ENCODE measurements at places on chromosomes 7 and 10. TPM values are rescaled to one million over a fixed set of nuclear protein-coding genes. Genes with fewer than 3 reads are reported as not detected.

Gene TRIM50
- total RNA-seq = not detected

Gene KCNMA1
- total RNA-seq = 38.6 TPM

Gene SFTPA1
- not detected for total RNA-seq

Gene CALML5
- total RNA-seq = not detected

Gene MEIG1
- total RNA-seq = 0.99 TPM

Gene LIPF
- not detected for total RNA-seq

Gene SFR1
- 16.7 TPM for total RNA-seq

Gene GNAT3
- total RNA-seq = not detected

Gene PRSS2
- not detected for total RNA-seq

Gene WNT8B
- total RNA-seq = not detected

Gene PGAM1
- total RNA-seq = 610 TPM

Gene GTF2IRD1
- 7.7 TPM for total RNA-seq

Gene FANK1
- total RNA-seq = 3.1 TPM

Gene GJD4
- not detected for total RNA-seq

Gene AGR3
- not detected for total RNA-seq

Gene NAT16
- 0.17 TPM for total RNA-seq

Gene EXOSC1
- 58.8 TPM for total RNA-seq

Gene ZNF735
- total RNA-seq = not detected

Gene ATXN7L1
- total RNA-seq = 6.7 TPM

Gene PON1
- 0.34 TPM for total RNA-seq

Gene CALCR
- not detected for total RNA-seq

Gene TRIL
- total RNA-seq = not detected

Gene EEF1AKMT2
- 17.3 TPM for total RNA-seq

Gene MTERF1
- 10.3 TPM for total RNA-seq

Gene CABCOCO1
- 0.54 TPM for total RNA-seq

Gene ZFAND2A
- total RNA-seq = 63.6 TPM
